ENCODE measurements at places on chromosomes 13 and 19.

- no peak for DNase-seq
Observed at GRCh38 chr19:34644991-34645461, 31.9 kb downstream of the SCGB2B2 start.

DNA sequence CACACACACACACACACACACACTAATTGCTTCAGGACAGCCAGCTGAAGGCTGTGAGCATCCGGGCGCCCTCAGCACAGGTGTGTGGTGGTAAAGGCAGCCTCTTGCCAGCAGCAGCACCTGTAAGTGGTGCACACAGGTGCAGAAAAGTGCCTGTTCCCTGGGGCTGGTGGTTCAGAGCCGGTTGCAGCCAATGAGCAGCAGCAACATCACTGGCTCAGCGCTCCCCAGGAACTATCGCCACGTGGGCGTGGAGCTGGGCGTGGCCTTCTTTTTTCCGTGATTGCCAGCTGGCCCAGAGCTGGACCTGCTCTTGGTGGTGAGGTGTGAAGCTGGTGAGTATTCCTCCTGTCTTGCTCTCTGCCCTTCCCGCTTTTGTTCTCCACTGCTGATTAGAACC lies at the start of gene NLRP5:
TSS of gene NLRP5 (plus strand) at position 289 of the 400 bp plus-strand sequence.
- DNase-seq = no peak

GRCh38 chr19:49684983-49685553 lies 4.3 kb upstream of the ADM5 start:
- no peak for DNase-seq

- no peak for DNase-seq
Observed at GRCh38 chr13:76928456-76928855, 19.9 kb upstream of the ACOD1 start.

DNA sequence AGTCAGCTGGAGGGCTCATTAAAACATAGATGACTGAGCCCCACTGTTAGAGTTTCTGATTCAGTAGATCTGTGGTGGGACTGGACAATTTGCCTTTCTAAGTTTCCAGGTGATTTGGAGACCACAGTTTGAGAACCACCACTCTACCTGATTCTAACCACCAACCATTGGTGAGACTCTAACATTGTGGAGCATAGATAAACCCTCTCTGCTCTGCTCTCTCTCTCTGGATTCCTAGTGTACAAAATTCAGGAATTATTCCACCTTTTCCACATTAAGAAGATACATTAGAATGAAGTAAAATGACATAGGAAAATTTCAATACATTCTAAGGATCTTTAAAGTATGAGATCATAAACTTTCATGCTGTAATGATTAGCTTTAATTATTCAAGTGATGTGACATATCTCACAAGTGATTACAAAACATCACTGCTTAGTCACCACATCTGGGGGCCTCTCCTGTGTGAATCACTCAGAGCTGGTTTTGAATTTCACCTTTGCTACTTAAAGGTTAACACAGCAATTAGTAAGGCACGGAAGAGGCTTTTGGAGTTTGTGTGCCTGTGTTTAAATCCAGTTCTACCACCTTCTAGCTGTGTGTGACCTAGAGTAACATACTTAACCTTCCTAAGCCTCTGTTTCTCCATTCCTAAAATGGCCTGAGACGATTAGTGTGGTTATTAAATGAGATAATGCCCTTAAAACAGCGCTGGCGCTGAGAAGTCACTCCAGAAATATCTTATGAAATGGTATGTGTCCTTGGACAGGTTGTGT lies 78.5 kb upstream of the NBEA start:
- DNase-seq = peak; percentile 92

- DNase-seq = no peak
Observed at GRCh38 chr19:49767381-49767780, 580 bp downstream of the AP2A1 start.

DNA sequence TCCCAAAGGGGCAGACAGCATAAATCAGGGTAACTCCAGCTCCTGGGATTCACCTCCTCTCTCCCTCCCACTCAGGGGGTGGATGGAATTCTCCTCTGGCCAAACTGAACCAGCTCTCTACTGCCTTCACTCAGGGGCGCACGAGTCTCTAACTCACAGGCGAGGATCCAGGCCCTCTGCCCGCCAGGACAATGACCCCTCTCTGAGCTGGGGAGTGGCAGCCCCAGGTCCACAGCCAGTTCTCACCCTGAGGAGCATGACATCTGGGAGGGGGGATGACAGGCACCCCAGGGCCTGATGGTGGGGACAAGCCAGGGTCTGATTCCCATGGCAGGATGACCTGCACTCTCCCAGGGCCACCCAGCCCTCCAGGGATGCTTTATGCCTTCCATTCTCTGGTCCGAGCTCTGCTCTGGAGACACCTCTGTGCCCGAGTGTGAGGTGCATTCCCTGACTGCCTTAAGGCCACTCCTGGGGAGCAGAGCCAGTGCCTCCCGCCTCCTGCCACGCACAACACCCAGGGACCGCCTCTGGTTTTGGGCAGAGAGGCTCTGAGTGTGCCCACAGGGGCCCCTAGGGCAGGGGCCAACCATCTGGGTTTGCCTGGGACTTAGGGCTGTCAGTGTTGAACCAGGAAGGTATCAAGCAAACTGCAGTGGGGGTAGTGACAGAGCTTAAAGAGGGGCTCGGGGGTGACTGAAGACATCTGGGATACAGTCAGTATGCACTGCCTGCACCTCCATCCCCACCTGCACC lies 66.2 kb downstream of the GNG7 start:
- no peak for DNase-seq

- peak; percentile 81 for DNase-seq
Observed at GRCh38 chr19:17830567-17831418, 9.5 kb upstream of the INSL3 start.

DNA sequence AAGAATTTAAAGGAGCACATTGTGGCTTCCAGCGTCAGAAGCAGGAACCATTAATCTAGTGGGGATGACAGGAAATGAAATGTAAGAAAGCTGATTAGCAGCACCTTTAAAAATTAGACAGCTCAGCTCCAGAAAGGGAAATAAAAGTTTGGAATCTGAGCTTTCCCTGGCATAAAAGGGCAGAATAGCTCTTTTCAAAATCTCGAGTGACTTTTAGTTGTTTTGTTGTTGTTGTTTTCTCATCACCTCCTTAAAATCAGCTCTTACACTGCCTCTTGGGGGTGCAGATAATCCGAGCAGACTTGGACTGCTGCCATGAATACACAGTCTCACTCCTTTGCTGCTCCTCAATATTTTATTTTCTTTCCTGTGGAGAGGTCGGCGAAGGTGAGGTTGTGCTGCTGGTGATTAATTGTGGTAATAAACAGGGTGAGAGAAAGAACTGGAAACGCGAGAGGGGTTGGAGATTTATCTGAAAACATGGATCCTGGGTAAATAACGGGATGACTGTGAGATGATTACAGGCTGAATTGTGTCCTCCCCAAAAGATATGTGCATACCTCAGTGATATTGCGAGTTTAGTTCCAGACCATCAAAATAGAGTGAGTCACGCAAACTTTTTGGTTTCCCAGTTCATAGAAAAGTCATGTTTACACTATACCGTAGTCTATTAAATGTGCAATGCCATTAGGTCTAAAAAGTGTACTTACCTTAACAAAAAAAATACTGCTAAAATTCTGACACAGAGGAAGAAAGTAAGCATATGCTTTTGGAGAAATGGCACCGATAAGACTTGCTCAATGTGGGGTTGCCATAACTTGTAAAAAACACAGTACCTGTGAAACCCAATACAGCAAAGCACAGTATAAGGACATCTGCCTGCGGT lies 787.7 kb downstream of the UQCRFS1 start:
- DNase-seq = peak; percentile 30

GRCh38 chr13:42762251-42762650 lies 19.1 kb upstream of the FAM216B start:
- DNase-seq = peak; percentile 36

- DNase-seq = no peak
Observed at GRCh38 chr13:49995625-49996101, 1.2 kb upstream of the TRIM13 start.

DNA sequence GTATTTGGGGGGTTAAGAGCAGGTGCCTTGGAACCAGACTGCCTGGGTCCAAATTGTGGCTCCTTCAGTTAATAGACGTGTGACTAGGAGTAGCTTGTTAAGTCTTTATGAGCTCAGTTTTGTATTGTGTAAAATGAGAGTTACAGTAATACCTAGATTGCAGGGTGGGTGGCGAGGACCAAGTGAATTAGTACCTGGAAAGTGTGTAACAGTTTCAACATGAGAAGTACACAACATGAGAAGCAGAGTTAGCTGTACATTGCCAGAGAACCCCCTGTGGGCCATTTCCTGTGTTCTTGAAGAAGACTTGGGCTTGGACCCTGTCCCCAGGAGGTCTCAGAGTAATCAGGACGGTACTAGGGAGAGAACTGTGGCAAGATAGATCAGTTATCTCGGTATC lies 36.8 kb downstream of the PPP2R1A start:
- DNase-seq = no peak

DNA sequence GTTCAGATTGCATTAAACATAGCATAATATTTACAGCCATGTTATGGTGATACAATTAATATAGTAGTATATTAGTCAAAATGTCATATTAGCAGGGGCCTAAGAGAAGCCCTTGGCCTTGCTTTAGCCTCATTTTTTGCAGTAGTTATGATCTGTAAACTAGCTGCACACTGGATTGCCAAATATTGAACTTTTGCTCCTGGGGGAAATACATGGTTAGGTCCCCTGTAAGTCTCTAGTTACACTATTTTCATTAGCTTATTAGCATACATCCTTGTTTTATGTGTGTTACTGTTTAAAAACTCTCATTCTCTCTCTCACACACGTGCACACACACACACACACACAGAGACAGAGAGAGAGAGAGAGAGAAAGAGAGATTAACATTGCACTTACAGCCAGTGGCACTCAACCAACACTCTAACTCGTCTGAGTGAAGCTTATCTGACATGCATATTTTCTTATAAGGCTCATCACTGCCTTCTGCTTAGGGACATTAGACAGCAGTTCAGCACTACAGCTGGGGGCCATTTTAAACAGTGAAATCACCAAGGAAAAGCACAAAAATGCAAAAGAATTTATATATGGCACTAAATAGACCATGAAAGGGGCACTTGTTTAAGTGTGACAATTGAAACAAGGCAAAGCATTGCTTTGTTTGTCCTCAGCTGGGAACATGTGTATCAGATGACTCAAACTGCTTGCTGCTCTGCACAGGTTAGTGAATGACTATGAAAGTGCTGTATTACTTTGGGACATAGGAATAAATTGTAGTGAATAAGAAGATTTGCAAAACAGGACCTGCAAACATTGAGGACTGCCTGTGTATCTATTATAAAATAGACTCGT lies 278.7 kb downstream of the GPC6 start:
- peak; percentile 49 for DNase-seq
